ENCODE measurements at places on chromosomes 1 and 21.

DNA sequence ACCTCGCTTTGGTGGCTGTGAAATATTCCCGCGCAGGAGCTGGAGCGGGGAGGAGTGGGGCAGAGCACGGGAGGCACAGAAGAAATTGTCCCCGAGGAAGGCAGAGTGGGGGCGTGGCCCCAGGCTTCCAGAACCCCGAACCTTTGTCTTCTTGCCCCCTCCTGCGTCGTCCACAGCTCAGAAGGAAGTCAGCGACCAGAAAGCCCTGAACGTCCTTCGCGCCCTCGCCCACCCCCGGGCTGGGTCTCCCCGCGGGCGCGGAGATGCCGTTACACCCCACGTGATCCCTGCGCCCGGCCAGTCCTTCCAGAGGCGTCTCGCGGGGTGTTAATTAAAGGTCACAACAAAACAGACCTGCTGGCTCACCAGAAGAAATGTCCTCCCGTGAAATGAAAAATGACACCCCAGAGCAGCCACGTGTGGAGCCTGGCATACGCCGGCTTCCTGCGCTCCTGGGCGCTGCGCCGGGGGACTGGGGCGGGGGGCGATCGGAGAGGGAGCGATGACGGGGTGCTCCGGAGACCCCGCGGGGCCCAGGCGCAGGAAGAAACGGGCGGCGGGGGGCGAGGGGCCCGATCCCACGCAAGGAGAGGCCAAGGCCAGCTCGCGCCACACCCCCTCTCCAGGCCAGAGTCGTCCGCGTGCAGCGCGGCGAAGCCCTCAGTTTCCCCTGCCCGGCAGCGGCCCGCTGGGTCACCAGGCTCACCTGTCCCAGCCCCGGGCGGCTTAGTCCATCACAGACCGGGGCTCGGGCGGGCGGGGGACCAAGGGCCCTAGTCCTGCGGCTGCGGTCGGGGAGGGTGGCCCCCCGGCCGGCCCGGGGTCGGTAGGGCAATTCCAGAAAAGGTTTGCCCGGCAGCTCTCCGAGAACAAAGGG lies 995 bp upstream of the KIF26B start:
- DNase-seq, result peak; percentile 22

- DNase-seq, result peak; percentile 79
Observed at GRCh38 chr1:46522184-46522968, 29.1 kb downstream of the KNCN start.

DNA sequence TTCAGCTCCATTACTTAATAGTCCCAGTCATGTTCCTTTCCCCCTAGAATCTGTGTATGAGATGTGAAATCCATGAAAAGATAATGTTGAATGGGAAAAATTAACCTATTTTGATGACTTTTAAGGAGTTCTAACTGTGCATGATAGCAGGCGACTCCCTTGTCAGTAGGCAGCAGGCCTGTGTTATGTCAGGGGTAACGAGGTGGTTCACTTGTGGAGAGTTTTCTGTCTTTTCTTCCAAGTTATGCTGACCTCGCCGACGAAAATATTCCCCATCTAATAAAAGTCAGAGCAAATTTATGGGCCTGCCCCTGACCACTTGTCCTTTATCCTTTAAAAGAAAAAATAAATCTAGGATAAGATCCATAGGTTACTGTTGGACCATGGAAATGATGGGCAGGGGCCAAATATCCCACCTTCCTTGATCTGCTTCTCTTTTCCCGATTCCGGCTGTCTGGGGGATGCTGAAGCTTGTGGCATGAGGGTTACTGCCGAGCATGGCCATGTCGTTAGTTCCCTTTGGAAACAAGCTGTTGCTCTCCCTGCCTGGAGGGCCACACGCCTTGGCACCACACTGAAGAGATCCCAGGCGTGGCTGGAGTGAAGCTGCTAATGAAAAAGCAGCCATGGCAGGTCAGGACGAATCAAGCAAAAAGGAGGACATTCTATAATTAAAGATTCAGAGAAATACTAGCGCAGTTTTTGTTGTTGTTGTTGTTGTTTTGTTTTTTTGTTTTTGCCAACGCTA lies 93.8 kb downstream of the ROR1 start:
- no peak for DNase-seq

DNA sequence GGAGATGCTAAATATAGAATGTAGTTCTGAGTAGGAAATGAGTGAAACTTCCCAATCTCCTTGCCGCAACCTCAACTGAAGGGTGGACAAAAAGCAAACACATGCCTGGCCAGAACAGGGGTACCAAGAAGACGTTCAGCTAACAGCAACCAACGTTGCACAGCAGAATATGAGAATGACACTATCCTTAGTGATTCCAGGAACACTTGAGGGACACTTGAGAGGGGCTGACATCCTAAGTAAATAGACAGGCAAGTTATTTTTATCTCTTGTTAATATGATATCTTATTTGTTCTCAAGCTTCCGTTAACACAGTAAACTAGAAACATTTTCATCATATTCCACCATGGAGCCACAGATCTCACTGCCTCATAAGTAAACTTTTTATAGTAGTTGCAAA lies 908 bp downstream of the KRTAP19-1 start:
- DNase-seq, result no peak

GRCh38 chr1:166875302-166875733 lies 746 bp downstream of the TADA1 start:
- DNase-seq, result peak; percentile 2

- DNase-seq, result no peak
Observed at GRCh38 chr1:226550672-226551041, 2.1 kb downstream of the STUM start.

- no peak for DNase-seq
Observed at GRCh38 chr1:211646566-211646965, 28.9 kb downstream of the NEK2 start.

DNA sequence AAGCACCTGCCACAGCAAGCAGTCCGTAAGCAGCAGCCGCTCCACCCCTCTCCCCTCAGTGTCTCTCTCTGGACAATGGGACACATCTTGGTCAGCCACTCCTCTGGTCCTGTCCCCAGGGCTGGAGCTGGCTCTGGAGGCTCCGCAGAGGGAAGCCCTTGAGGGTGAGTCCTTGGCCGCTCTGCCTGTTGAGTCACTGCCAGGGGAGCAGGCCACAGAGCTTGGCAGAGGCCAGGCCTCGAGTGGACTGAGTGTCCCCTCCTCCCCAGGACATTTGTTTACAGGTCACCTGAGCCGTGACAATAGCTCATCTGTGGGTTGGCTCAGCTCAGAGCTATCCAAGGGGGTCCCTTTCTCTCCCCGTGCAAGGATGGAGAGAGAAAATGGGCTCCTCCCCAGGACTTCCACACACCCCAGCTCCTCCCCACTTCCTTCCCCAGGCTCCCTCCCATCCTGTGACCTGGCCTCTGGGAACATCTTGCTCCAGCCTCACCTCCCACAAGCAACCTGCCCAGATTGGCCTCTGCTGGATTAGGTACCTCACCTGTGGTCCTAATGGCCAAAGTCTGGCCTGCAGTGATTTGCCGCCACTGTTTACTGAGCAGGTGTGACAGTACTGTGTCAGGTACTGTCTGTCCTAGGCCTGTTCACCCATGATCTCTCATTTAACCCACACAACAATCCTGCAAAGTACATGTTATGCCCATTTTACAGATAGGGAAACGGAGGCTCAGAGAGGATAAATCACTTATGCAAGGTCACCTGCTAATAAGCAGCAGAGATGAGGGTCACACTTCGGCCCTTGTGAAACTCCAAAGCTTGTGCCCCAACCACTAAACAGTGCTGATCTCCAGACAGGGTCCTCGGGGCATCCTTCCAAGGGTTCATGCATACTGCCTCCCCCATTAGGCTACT lies 4.8 kb downstream of the FAM131C start:
- DNase-seq, result no peak

- DNase-seq, result no peak
Observed at GRCh38 chr1:204974327-204974726, 68.7 kb upstream of the CNTN2 start.

- DNase-seq, result no peak
Observed at GRCh38 chr1:201902198-201902597, 13.5 kb downstream of the SHISA4 start.

DNA sequence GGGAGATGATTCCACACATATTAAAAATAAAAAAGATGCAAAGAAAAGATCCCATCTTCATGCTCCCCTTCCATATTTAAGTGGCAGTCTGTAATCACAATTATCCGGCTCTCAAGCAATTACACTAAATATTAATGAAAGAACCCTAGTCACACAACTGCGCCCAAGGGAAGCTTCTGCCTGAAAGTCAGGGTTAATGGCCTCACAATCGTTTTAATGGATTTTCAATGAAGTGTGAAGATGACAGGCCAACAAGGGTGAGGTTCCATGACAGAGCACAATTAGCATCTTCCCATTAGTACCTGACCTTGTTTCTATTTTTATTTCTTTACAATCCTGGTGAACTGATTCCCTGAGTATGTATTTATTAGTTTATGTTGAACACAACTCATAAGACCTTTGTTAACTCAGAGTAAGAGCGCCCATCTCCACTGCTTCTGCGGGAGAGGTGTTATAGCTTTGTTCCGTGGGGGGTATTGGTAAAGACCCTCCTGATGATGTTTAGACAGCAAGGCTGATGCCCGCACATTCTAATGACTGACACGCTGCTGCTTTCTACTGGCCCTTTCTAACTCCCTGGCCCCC lies 80.9 kb downstream of the IER5 start:
- DNase-seq, result no peak

- no peak for DNase-seq
Observed at GRCh38 chr1:248834343-248834940, 3.6 kb upstream of the ZNF672 start.

GRCh38 chr1:7575041-7575400 lies 196.1 kb upstream of the VAMP3 start:
- DNase-seq, result no peak

DNA sequence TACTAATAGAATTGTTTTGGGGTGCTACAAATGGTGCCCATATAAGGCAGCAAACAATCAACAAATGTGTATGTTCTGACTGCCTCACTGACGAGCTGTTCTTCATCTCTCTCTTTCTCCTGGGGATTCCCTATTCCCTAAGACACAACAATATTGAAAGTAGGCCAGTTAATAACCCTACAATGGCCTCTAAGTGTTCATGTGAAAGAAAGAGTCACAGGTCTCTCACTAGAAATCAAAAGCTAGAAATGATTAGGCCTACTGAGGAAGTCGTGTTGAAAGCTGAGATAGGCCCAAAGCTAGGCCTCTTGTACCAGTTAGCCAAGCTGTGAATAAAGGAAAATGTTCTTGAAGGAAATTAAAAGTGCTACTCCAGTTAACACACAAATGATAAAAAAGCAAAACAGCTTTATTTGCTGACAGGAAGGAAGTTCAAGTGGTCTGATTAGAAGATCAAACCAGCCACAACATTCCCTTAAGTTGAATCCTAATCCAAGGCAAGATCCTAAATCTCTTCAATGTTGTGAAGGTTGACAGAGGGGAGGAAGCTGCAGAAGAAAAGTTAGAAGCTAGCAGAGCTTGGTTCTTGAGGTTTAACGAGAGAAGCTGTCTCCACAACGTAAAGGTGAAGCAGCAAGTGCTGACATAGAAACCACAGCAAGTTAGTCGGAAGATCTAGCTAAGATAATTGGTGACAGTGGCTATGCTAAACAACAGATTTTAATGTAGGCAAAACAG lies 26.3 kb downstream of the ATP2B4 start:
- DNase-seq, result no peak

- DNase-seq, result no peak
Observed at GRCh38 chr1:175537571-175537970, 205.8 kb downstream of the TNR start.

GRCh38 chr21:33663241-33663640 lies 20.9 kb downstream of the ITSN1 start:
- no peak for DNase-seq

- no peak for DNase-seq
Observed at GRCh38 chr1:27269276-27269675, 34.8 kb downstream of the WDTC1 start.

DNA sequence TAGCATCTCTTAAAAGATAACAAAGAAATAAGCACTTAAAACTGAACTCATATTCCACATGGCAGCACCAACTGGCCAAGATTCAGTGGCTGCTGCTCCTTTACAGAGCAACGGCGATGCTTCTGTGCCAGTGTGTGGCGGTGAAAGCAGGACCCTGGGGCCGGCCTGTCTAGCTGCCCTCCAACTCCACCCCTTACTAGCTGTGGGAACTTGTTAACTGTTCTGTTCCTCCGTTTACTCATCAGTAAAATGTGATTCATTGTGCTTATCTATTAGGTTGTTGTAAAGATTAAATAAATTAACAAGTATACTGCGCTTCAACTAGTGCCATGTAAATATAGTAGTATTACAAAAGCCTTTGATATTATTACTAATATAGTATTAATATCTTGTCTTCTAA lies 133.2 kb downstream of the GDAP2 start:
- no peak for DNase-seq

DNA sequence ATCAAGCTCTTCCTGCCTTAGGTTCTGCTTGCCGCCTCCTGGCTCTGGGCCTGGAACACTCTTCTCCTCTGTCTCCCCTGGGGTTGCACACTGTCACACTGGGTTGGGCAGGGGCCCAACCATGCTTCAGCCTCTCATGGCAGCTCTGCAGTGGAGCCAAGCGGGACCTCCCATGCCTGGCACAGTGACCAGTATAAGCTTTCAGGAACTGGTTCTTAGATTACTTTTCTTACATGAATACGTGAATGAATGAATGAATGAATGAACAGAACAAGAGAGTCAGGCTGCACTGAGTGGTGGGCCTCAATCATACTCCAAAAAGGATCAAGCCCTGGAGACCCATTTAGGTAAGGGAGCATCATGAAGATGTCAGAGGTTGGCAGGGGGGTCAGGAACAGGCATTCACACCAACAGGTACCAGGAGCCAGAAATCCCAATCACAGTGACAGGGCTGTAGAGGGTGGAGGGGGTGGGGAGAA lies 30.8 kb upstream of the TMEM125 start:
- DNase-seq, result no peak

GRCh38 chr1:31055501-31055900 lies 10.0 kb downstream of the PUM1 start:
- DNase-seq, result no peak

- DNase-seq, result no peak
Observed at GRCh38 chr1:86430376-86430775, 6.4 kb downstream of the CLCA2 start.

GRCh38 chr1:109255678-109256077 lies 6.3 kb downstream of the CELSR2 start:
- no peak for DNase-seq

DNA sequence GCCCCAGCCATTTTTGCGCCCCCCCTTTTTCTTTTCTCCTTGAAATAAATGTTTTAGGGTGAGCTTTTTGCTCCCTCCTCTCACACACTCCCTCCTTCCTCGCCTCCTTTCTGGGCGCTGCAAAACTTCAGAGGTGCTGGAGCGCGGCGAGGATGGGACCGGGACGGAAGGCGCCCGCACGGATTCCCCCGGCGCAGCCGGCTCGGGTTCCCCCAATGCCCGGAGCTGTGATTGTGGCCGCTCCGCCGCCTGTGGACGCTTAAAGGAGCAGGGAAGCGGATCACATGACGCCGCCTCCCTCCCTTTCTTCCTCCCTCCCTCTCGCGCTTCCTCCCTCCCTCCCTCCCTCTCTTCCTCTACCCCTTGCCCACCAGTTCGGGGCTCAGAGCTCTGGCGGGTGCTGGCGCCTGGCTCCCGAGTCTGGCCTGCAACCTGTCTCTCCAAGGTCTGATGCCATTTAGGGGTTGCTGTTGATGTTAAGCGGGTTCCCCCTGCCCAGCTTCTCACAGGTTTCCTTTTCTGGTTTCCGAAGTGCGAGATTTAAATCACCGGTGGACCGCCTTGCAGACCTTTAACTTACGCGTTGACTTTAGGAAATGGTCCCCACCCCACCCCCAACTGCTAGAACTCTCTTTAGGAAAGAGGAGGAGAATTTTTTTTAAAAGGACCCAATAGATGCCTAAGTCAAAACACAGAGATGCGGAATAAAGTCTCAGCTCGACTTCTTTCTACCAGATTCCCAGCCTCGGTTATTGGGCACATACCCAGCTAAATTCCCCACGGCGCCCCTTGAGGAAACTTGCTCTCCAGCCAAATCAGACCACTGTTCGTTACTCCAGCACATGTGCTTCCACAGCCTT lies at the start of gene WLS:
Gene WLS (minus strand): TSS at position 235 of the 860 bp plus-strand sequence. CDS start 224 bp downstream, at position 11.
- DNase-seq, result peak; percentile 94

Data from muscle of back (tissue), 13 donors.